ENCODE measurements at places on chromosomes 16 and 17.

- peak; percentile 17 for DNase-seq
These were observed 10.0 kb downstream of the RGS11 start for GRCh38 chr16:265711-266110.

GRCh38 chr17:78537217-78537860, 39.9 kb downstream of the DNAH17 start:
- no peak for DNase-seq

- no peak for DNase-seq
These were observed 144.0 kb upstream of the IRX3 start for GRCh38 chr16:54430491-54431030.

DNA sequence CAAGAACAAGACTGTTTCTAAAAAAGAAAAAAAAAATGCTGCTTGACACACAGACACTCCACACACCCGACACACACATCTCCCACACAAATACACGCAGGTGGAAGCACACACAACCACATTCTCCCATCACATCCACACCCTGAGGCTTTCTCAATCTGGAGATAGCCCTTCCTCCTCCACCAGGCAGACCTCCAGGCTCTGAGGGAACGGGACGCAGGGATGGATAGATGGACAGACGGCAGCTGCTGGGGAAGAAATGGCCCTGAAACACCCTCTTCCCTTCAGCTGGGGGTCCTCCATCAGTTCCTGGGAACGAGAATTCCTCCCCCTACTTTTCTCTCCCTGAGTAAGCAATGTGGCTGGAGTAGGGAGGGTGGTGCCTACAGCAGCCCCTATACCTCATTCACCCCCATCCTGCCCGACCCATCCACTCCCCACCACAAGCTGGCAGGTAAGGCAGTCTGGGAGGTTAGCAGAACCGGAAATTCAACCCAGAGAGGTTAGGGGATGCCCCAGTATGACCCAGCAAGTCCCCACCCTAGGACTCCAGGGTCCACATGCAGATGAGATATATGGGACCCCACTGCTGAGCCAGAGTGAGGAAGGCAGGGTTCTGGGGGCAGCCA, 4.1 kb upstream of the LITAFD start:
- DNase-seq, result no peak

- DNase-seq, result no peak
These were observed 162.7 kb downstream of the SPECC1 start for GRCh38 chr17:20171741-20172365.

DNA sequence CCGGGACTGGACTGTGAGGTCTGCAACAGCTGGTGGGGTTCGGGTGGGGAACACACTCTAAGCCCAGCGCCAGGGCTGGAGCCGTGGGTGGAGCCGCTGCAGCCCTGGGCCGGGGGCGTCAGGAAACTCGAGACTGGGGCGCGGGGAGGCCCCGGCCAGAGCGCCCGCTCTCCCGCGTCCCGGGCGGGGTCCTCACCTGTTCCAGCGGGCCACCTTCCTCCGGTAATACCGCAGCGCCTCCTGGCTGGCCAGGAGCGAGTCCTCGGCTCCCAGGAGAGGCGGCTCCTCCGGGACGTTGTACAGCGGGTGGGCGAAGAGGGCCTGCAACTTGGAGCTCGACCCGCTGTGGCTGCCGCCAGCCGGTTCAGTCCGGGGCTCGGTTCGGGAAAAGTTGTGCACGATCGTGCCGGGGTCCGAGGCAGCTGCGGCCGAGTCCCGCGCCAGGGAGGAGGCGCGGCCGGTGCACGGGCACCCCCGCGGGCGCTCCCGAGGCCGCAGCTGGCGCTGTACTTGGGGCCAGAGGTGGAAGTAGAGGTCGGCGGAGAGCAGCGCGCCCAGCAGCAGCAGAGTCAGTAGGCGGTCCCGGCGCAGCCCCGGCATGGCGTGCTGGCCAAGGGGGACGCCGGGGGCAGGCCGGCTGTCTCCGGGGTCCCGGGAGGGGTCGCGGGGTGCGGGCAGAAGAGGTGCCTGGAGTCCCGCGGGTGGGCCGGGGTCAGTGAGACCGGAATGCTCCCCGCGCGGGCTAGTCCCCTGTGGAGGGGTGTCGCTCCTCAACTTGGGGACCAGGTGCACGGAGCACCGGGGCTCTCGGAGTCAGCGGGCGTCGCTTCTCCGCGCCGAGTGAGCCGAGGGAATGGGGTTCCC, 868 bp downstream of the FAM20A start:
- no peak for DNase-seq

- DNase-seq, result no peak
These were observed 368.0 kb downstream of the CPPED1 start for GRCh38 chr16:12435730-12436129.

GRCh38 chr16:48013491-48013901, 142.3 kb downstream of the ABCC12 start:
- DNase-seq, result peak; percentile 51

GRCh38 chr16:86992587-86992986, 324.6 kb downstream of the C16orf95 start:
- no peak for DNase-seq

GRCh38 chr17:1431631-1432104, 24.4 kb downstream of the CRK start:
- no peak for DNase-seq

DNA sequence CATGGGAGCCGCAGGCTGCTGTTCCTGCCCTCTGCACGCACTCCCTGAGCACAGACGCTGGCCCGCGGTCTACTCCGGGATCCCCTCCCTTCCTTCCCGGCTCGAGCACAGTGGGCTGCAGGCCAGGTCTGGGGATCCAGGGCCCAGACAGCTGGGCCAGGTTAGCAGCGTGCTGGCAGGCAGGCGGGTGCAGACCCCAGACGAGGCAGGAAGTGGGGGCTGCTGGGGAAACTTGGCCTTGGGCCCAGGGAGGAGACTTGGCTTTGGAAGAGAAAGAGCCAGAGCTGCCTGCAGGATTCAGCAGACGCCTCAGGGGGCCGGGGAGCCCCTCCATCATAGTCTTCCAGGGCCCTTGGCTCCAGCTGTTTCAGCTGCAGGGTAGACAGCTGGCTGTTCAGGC, 30.2 kb upstream of the ABCC3 start:
- DNase-seq, result no peak

GRCh38 chr16:64206862-64207261, 915.0 kb downstream of the CDH11 start:
- peak; percentile 18 for DNase-seq

GRCh38 chr16:66605177-66605978, 874 bp downstream of the CMTM3 start:
- DNase-seq, result no peak

GRCh38 chr16:46929378-46930332, 43.8 kb downstream of the DNAJA2 start:
- peak; percentile 42 for DNase-seq

- DNase-seq, result no peak
These were observed 77.7 kb upstream of the CLEC3A start for GRCh38 chr16:77944631-77945030.

DNA sequence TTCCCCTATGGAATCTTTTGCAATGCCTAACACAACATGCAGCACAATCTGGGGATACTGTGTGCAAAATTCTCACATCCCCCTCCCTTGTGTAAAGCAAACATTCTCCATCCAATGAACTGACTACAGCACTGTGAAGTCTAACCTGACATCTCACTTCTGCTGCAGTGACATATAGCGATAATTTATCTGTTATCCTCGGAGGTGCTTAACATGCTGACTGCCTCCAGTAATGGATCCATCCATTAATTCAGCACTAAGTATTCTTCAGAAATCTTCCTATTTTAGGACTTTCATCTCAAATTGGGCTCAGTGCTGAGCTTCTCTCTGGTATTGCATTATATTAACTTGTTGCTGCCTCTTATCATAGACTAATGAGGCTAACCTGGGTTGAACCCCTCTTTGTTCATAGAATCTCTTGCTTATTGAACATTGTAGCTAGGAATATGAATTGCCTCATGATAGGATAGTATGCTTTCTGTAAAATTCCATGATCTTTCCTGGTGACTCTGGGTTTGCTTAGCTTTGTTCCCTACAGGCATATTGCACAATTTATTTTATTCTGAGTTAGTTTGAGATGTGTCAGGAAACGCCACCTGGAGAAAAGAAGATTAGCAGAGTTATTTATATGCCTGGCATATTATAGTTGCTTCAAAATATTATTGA, 187.9 kb downstream of the CNTNAP4 start:
- no peak for DNase-seq

- DNase-seq, result no peak
These were observed 265.3 kb upstream of the HSBP1 start for GRCh38 chr16:83542491-83542890.

DNA sequence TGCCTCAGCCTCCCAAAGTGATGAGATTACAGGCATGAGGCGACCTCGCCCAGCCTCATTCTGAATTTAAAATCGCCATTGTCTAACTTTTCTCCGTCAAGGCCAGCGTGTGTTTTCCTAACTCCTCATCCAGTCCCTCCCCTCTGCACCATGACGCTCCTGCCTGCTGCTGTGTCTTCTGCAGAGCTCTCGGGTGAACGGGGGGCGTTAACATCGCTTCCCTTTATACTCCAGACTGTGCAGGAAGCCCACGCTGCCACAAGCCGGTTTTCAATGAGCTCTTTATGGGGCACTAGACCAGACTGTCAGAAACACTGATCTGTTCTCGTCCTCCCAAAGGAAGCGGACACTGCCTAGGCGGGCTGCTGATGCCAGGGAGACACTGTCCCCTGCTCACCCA, 13.2 kb downstream of the AANAT start:
- peak; percentile 66 for DNase-seq

GRCh38 chr17:40909351-40909750, 24.3 kb upstream of the KRT20 start:
- peak; percentile 84 for DNase-seq

DNA sequence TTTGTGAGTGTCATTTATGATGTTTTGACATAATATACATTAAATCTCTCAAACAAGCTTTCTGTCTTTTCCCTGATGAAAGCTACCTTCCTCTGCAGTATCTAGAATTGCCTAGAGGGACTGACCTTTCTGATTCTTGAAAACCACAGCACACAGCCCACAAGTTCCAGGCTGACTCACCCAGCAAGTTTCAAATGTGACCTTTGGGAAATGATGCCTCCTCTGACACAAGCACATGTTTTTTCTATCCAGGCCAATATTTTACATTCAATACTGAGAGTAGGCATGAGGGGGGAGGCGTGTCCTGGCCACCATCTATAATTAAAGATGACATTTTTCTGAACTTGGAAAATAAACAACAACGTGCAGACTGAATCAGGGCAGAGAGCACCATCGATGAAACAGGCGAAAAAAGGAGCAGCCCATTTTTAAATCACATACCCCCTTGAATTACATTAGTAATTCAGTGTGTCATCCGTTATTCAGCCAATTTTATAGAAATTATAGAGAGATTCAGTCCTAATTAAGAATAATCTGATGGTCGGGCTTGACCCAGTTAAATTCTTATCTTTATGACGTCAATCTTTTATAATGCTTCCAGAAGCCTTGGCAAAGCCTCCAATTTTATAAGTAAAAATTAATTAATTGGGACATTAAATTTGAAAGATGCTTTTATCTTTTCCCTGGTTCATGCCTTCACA, 292.6 kb upstream of the CDH11 start:
- peak; percentile 73 for DNase-seq

DNA sequence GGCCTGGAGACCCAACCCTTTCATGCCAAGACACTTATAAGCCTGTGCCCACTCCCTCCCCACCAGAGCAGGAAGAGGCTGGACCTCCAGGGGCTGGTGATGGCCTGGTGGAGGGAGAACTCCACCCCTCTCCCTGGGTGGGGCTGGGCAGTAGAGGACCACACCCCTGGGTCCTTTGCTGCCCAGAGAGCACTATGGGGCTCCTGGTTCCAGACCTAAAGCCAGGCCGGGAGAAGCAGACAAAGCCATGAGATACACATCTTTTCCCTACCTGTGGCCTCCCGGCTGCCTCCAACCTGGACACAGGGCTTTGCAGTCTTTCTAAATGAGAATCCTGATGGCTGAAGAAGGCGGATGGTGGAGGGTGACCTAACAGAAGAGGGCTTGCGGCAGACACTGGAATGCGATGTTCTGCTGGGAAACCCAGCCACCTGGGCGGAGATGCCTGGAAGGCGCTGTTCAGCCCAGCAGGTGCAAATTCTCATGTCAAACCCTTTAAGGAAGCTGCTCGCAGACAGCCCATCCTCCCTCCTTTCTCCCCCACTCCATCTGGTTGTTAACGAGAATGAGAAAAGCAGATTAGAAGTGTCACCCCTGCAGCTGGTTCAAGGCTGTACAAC, 43.9 kb upstream of the KIFC3 start:
- DNase-seq, result no peak

- no peak for DNase-seq
These were observed 57.0 kb upstream of the CLEC19A start for GRCh38 chr16:19228575-19228974.

DNA sequence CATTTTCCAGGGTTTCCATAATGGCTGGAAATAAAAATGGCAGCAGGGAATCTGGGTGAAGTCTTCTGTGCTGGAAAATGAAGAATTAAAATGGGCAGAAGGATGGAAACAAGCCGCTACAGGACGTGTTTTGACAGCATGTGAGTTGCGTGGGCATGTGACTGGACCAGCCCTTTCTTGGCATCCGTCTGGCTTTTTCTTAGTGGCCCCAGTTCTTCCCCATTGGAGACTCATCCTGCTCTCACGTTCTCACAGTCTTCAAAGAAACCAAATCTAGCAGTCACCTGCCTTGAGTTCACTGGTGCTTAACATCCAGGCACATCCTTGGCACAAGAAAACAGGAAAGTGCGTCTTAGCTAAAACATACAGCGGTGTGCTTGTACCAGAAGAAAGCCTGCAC, 180.2 kb upstream of the CACNG5 start:
- no peak for DNase-seq

- DNase-seq, result peak; percentile 32
These were observed 117.4 kb downstream of the HIC1 start for GRCh38 chr17:2172077-2172851.

GRCh38 chr17:419073-419735, 66.6 kb upstream of the RPH3AL start:
- no peak for DNase-seq

DNA sequence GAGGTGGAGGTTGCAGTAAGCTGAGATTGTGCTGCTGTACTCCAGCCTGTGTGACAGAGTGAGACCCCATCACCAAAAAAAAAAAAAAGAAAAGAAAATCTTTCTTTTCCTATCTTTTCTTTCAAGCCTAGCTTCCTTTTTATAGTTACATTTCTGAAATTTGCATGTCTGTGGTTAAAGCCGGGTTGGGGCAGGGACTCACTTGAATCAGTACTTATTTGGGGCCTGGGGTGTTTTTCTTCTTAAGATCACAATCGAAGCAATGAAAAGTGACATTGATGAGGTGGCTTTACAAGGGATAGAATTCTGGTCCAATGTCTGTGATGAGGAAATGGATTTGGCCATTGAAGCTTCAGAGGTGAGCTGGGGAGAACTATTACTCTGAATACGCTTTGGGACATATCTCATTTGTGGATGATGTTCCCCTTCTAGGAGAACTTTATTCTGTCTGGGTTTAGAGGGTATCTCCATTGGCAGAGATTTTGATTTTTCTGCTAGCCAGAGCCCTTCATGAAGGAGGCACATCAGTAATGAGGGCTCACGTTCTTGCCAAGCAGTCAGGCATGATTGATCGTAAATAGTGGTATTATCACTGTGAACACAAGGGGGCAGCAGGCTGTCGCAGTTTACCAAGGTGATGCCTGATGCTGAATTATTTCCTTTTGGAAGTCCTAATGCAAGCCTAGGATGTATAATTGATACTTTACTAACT, 14.3 kb downstream of the KPNB1 start:
- DNase-seq, result peak; percentile 43
